Activated CD8-positive, alpha-beta T cell treated with anti-CD3 and anti-CD28 coated beads for 36 hours (primary cell): ENCODE measurements at places on chromosomes 4 and X. TPM values are rescaled to one million over a fixed set of nuclear protein-coding genes. Genes with fewer than 3 reads are reported as not detected.

Gene CITED1
- total RNA-seq, result not detected

Gene ZDHHC15
- 0.27 TPM for total RNA-seq

Gene TRPC5OS
- total RNA-seq, result not detected

Gene CCKAR
- not detected for total RNA-seq

Gene MAGEA8
- total RNA-seq, result not detected

Gene EGF
- total RNA-seq, result not detected

Gene FAM53A
- 1.8 TPM for total RNA-seq

Gene CCDC160
- total RNA-seq, result not detected

Gene DMP1
- not detected for total RNA-seq

Gene NKX3-2
- not detected for total RNA-seq

Gene TMPRSS11A
- not detected for total RNA-seq

Gene SPP1
- total RNA-seq, result not detected

Gene EVC
- 2.0 TPM for total RNA-seq

Gene LEF1
- total RNA-seq, result 182 TPM

Gene ANOS1
- 0.04 TPM for total RNA-seq

Gene UGT2B10
- total RNA-seq, result not detected

Gene SLC7A11
- 3.7 TPM for total RNA-seq

Gene PCDH10
- not detected for total RNA-seq

Gene ZDHHC9
- total RNA-seq, result 10.4 TPM

Gene GIMD1
- total RNA-seq, result not detected

Gene BMP3
- not detected for total RNA-seq

Gene EVC2
- 1.3 TPM for total RNA-seq

Gene ARMCX1
- total RNA-seq, result 3.9 TPM

Gene SHOX
- total RNA-seq, result not detected

Gene DNAAF6
- not detected for total RNA-seq

Gene DDX53
- not detected for total RNA-seq

Gene VGLL1
- total RNA-seq, result not detected

Gene APOOL
- total RNA-seq, result 15.4 TPM

Gene PPAT
- total RNA-seq, result 46.9 TPM

Gene ITIH6
- not detected for total RNA-seq

Gene EGFL6
- 2.1 TPM for total RNA-seq

Gene TIGD4
- 0.47 TPM for total RNA-seq

Gene CLDN34
- not detected for total RNA-seq

Gene KLKB1
- total RNA-seq, result not detected
